NCI-H1930 (cell line): ENCODE measurements at places on chromosomes 12 and 14.
A peak's percentile ranks its signal among the peaks of the same experiment; 100 is the strongest.

DNA sequence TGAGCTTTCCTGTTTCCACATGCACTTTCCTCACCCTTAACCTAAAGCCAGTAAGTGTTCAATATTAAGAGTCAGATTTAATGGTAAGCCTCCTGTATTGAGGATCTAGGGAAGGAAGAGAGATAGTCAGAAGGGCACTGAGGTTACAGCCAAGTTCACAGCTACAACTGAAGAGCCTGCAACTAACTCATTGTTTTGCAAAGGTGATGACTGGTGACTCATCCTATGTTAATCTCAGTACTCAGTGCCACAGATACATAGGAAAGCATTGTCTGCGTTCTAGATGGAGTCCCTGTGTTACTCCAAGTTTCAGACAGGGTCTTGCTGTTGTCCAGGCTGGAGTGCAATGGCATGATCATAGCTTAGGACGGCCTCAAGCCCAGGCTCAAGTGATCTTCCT, 157.0 kb upstream of the RBM19 start:
- no peak for DNase-seq

GRCh38 chr12:27333403-27334009, 870 bp downstream of the BMAL2 start:
- no peak for DNase-seq

GRCh38 chr12:89236748-89237383, 115.4 kb downstream of the DUSP6 start:
- DNase-seq: no peak

DNA sequence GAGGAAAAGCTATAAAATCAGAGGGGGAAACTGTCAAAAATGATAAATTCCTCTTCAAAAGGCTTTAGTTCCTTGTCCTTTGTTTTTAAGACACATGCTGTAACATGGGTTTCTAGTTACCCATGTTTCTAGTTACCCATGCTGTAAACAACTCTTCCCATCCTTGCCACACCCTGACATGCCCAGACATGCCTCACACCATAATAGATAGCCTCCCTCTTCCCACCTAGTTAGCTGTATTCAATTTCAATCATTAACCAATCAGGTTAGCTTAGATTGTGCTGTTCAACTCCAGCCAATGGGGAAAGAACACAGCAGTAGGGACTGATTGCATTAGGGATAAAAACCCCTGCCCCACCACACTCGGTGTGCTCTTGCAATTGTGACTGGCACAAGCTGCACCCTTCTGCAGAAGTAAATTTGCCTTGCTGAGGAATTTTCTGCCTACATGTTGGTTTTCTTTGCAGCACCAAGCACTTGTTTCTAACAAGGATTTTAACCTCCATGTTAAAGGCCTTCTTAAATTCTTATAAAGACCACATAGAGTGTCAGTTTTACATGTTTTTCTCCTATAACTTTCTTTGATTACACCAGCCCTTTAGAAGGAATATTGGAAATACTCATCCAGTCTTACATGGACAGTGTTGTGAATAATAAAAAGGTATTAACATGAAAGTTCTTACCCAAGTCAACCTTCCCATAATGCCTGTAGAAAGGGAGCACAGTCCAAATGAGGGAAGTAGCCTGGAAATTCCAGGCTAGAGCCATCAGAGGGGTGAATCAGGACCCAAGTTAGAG, 32.5 kb upstream of the LALBA start:
- DNase-seq: no peak

GRCh38 chr12:57460841-57461275, 1.3 kb downstream of the GLI1 start:
- DNase-seq: peak; percentile 14

DNA sequence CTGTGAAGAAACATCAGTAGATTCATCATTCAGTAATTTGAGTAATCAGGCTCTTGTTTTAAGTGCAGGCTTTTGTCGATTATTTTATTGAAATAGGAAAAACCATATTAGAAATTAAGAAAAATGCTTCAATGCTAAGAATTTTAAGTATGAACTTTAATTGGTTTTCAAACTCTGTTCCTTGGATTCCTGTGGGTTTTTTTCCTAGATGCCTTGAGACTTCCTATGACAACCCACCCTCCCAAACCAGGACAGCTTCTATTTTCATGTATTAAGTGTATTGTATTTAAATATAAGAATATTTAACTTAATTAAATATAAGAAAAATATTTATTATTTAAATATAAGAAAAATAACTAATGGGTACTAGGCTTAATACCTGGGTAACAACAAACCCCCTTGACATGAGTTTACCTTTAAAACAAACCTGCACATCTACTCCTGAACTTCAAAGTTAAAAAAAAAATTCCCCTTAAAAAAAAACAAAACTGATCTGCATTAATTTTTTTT, 3.0 kb downstream of the ARHGAP5 start:
- DNase-seq: no peak

DNA sequence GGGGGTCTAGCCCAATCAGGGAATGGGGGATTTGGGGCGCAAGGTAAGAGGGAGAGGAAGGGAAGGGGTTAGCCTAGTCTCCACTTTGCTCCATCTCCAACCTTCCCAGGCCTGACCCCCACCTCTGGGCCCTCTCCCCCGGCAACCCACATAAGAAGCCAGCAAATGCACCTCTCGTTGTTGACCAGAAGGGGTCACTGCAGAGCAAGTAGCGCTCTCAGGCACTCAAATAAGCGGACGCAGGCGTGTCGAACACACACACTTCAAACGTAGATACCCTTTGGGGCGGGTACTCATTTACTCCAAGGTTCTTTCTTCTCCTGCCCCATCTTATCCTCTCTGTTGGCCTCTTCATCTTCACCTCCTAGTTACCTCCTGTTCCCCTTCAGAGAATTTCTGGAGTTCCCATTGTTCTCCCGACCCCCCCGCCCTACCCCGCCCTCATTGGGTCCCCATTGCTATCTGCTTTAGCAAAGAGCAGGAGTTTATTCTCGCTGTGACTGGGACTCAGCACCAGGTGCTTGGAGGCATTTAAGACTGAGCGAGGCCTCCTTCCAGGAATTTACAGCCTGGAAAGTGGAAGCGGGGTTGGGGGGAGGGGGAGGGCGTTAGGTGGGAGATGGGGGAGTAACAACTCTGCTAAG, 1.5 kb upstream of the SRRM4 start:
- peak; percentile 58 for DNase-seq

GRCh38 chr12:111642681-111643426, 42.9 kb downstream of the BRAP start:
- no peak for DNase-seq

DNA sequence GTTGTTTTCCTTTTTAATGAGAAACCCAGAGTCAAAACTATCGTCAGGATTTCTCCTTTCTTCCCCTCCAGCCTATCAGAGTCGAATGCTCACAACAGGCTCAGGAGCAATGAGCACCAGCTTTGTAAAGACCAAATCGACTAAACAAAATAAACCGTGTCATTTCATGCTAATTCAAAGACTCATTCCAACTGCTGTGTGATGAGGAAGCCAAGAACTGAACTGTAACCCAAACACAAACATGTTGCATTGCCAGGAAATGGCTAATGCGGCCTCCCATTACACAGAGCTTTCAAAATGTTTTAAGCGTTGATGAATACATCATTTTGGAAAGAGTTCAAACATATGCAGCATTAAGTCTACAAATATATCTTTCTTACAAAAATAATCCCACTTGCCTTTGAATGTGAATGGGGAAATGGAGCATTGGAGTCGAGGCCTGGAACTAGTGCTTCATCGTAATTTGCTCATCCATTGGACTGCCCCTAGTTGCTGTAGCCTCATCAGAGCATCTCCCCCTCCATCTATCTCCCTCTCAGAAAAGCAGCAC, 349.5 kb downstream of the GXYLT1 start:
- DNase-seq: peak; percentile 32

- no peak for DNase-seq
Measured at GRCh38 chr14:51604073-51604472, 47.6 kb upstream of the FRMD6 start.

DNA sequence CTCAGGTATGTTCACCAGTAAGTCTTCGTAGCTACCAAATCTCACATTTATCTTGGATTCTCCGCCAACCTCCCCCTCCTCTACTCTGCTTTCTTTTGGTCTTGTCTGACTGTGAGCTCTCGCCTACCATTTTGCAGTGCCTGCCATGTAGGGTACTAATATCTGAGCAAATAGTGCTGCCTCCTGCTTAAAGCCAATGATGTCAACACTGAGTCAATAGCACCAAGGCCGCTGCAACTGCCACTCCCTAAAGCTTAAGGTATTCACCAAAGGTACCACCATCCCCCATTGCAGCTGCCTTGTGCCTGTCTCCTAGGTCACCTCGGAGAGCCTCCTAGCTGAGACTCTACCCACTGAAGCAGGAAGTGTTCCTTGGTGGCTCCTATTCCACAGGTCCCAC, 114.8 kb upstream of the FUT8 start:
- no peak for DNase-seq

DNA sequence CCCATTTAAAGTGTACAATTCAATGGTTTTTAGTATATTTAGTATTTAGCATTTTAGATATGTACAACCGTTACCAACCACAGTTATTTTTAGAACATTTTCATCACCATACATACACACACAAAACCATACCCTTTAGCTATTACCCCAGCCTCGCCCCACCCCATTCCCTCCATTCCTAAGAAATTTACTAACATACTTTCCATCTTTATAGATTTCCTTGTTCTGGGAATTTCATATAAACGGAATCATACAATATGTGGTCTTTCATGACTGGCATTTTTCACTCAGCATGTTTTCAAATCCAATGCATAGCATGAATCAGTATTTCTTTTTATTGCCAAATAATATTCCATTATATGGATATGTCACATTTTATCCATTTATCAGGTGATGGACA, 101.5 kb downstream of the TAOK3 start:
- no peak for DNase-seq

DNA sequence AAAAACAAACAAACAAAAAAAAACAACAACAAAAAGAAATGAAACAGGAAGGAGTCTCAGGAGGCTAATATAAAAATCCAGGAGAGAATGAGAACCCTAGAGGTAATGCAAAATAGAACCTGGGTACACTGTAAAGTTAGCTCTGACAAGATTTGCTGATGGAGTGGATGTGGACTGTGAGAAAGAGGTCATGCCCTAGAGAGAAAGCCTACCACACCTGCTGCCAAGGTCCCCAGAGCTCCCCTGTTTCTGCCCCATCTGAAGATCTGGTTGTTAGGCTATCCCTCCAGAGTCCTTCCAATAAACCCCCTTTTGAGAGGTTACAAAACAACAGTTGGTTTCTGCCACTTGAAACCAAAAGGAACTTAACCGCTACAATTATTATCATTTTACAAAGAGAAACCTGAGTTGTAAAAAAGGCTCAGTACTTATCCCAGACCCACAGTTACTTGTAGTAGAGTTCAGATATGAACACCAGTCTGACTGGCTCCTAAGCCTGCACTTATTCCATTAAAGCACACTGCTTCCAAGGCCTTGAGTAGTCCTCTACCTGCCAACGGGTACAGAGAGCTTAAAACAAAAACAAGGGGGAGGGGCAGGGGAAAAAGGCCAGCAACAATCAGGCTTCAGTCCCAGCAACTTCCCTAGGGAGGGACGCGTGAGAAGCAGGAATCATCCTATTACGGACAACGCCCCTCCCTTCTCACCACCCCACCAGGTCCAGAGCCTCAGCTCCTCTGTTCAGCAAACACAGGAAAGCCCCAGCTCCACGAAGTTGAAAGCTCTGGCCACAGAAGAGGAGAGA, 27.7 kb downstream of the PPP1R13B start:
- DNase-seq: peak; percentile 48

GRCh38 chr12:121810833-121811433, 7.1 kb downstream of the SETD1B start:
- no peak for DNase-seq

DNA sequence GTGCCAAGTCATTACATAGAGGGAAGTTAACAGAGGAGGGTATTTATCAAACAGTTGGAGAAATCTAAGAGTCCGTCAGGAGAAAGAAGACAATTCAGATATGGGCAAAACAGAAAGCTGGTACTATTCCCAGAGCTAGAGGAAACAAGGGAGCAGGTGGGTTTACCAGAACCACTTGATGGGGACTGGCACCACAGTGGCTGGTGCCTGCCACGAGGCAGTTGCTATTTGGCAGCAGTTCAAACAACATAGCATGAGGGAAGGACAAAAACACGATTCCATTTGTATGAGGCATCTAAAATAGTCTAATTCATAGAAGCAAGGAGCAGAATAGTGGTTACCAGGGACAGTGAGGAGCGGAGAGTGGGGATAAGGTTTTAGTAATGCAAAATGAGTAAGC, 24.6 kb upstream of the KLRD1 start:
- DNase-seq: no peak

GRCh38 chr12:8687846-8688601, 9.8 kb upstream of the RIMKLB start:
- no peak for DNase-seq

DNA sequence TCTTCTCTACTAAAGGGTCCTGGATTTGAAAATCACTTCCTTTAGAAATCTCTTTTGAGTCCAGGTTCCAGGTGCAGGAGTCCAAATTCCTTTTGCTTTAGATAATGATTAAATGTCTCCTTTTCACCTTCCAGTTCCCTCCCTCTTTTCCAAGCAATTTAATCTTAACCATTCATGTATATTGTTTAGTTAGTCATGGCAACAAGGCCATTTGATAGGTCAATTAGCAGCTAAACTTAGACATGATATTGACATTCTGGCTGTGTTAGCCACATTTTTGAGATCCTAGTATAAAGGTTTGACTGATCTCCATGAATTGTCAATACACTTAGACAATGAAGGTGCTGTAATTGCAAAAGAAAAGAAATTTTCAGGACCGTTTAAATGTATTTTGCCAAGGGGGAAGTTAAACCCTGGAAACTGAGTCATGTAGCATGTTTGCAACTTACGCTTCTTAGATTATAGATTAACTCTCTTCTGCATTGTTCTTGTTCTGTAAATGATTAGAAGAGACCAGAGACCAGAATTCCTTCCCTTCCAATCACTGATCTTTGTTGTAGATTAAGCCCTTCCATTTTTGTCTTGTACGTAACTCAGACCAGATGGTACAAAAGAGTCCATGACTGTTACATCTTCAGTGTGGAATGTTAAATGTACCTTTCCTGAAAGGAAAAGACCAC, 12.4 kb upstream of the C12orf75 start:
- DNase-seq: peak; percentile 88

- no peak for DNase-seq
Measured at GRCh38 chr14:50010752-50011151, 105.6 kb downstream of the VCPKMT start.

DNA sequence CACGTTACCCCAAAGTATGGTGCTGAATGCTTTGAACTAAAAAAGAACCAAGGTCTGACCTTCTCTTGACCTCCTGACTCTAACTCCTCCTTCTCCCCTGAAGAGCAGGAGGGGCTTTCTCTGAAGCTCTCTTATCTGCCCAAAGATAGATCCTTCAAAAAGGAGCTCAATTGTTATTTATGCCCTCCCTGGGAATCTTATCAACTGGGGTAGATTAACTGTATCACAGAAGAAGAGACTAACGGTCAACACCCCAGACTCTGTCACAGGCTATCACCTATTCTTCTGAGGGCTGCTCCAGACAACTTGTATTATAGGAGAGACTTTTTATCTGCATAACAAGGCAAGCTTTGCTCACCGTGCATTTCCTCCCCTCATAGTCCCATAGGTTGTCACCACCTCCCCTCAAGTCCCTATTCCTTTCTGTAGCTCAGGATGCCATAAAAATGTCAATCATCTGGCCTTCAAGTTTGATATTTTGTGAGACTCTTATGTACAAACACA, 86.6 kb downstream of the PAPLN start:
- no peak for DNase-seq

GRCh38 chr14:57692671-57693070, 173.2 kb downstream of the SLC35F4 start:
- DNase-seq: no peak

- no peak for DNase-seq
Measured at GRCh38 chr12:5154091-5154490, 110.4 kb downstream of the KCNA5 start.
